ENCODE measurements at places on chromosomes 3 and 15.

GRCh38 chr15:101004500-101004899 lies 85.3 kb downstream of the LRRK1 start:
- no peak for DNase-seq

GRCh38 chr15:55587321-55588069 lies 650 bp downstream of the PYGO1 start:
- peak; percentile 31 for DNase-seq

GRCh38 chr15:64333516-64333915 lies 22.5 kb downstream of the CSNK1G1 start:
- DNase-seq, result no peak

GRCh38 chr3:150761831-150762661 lies 923 bp downstream of the SIAH2 start:
- DNase-seq, result peak; percentile 34

DNA sequence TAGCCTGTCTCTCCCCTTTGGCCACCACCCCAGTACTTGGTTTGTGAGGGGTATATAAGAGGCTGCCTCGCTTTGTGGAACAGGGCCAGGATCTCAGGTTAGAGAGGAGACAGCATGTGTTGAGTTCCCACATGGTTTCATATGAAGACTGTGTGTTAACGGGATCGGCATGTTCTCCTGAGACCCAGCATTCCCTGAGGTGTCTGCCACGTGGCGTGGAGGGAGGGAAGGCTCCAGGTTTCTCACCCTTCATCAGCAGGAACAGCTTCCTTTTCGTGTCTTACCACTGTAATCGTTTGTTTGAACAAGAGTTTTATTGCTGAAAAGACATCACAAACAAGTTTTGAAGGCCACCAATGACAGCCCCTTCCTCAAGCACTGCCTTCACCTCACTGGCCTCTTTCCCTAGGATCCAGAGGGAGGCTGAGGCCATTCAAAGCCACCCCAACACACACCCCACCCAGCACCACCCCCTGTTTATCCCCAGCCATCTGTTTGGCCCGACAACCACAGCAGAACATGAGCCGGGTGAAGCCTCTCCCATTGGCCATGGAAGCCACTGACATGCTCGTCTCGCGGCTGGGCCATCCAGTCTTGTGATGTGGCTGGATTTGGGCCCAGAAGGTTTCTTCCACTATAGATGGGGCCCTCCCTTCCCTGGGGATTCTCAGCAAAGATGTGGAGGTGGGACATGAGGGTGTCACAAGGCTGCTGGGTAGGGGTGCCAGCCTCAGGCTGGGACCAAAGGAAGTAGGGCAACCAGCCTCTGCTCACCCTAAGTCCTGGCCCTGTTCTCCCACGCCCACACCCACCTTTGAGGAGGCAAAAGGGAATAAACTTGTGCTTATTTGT lies 10.0 kb downstream of the BHLHE40 start:
- no peak for DNase-seq

DNA sequence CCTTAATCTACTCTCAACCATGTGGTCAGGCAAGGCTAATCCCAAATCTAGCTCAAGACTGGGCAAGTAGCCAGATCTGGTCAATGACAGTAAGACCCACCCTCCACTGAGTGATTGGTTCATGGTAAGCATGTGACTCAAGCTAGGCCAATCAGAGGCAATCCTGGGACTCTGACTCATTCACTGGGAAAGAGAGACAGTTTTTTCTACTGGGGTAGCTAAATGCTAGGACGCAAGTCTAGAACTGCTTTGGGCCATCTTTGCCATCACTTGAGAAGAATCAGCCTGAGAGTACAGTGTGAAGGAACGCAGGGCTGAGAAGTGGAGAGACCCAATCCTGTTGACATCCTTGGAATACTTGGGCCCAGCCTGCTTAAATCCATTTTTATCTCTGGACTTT lies 9.4 kb upstream of the RAD18 start:
- DNase-seq, result no peak

Data from NCI-H1092 treated with DMSO at 0.1 percent for 48 hours (cell line).